ENCODE measurements at places on chromosomes 5 and 9.

- no peak for DNase-seq
These were observed 22.4 kb upstream of the CORO2A start for GRCh38 chr9:98214811-98215210.

DNA sequence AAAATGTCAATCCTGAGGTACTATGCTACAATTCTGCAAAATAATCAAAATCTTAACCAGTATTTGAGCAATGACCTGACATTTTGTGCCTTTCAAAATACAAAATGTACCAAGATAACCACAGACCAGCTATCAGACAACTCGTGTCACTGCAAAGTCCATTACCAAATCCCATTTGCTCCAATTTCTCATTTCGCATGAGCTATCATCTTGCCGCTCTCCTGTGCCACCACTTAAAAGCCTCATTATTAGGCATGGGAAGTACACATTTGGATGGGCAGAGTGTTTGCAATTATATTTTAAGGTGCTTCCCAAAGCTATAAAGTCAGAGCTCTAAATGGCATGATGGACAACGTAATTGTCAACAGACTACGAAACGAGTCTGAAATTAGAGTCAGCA, 205.2 kb downstream of the AGTPBP1 start:
- DNase-seq: no peak

DNA sequence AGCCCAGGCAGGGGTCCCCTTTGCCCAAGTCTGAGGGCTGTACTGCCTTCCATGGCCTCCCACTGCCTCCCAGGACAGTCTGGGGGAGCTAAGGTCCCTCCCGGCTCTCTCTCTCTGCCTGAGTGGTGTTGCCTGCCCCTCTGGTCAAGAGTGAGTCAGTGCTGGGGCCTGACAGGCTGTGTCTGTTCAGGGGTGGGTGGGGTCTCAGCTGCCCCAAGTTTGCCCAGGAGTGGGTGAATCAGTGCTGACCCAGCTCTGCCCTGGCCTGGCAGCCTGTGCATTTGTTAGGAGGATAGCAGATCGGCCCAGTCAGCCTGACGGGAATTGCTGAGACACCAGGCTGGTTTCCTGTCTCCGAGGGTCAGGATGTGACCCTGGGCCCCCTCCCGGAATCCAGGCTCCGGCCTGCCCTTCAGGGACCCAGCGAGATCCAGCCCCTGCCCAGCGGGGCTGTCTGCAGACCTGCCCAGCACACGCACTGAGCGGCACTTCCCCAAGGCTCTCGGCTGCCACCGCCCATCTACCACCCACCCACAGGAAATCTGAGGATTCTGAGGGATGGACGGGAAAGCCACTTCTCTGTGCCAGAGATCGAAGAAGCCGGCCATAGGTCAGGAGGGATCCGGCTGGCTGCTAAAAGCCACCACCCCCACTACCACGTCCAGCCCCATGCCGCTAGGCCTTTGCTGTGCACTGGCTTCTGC, 15.9 kb downstream of the ENG start:
- DNase-seq: no peak

DNA sequence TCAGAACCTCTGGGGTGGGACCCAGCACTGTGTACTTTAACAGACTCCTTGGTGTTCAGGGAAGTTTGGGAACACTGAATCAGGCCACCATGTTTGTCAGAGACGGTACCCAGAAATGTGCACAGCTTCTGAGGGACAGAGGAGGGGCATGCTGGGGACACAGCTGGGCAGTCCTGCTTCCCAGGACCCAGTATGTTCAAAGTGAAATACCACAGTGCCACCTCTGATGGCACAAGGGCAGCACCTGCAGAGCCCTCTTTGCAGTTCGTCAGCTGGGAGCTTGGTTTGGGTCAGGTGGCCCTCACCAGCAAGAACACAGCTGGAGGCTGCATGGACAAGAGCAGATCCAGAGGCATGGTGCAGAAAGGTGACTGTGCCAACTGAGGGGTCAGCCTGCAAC, 51.2 kb downstream of the NDST1 start:
- no peak for DNase-seq

All from activated gamma-delta T cell treated with anti-CD3 and anti-CD28 coated beads, Interleukin-2, amount 50 U/mL, for 16 hours (primary cell).